ENCODE measurements at places on chromosomes 3 and 15. TPM values are rescaled to one million over a fixed set of nuclear protein-coding genes. Genes with fewer than 3 reads are reported as not detected.

Gene ELL3
- total RNA-seq, result 0.73 TPM

Gene GOLGA6D
- not detected for total RNA-seq

Gene ARRDC4
- total RNA-seq, result 38.5 TPM

Gene STRA6
- total RNA-seq, result under 0.01 TPM

Gene ERICH6
- total RNA-seq, result not detected

Gene LRRC31
- not detected for total RNA-seq

Gene FAM43A
- total RNA-seq, result 9.1 TPM

Gene CHRNA7
- 2.1 TPM for total RNA-seq

Gene ERC2
- not detected for total RNA-seq

Gene MAGEF1
- 14.5 TPM for total RNA-seq

Gene C3orf85
- not detected for total RNA-seq

Gene SLC12A8
- total RNA-seq, result 1.5 TPM

Gene SST
- total RNA-seq, result not detected

Gene CAPN3
- 720 TPM for total RNA-seq

Gene EFHB
- total RNA-seq, result under 0.01 TPM

Gene ASB14
- not detected for total RNA-seq

Gene MELTF
- total RNA-seq, result 120 TPM

Gene NR2F2
- total RNA-seq, result 3.8 TPM

Gene IL12A
- 1.1 TPM for total RNA-seq

Gene PCBP4
- 19.3 TPM for total RNA-seq

Gene SCAANT1
- not detected for total RNA-seq

Gene ZBED2
- total RNA-seq, result under 0.01 TPM

Gene TMEM108
- 1.1 TPM for total RNA-seq

Gene SLCO2A1
- total RNA-seq, result not detected

Gene SLC25A36
- 83.6 TPM for total RNA-seq

Gene KBTBD8
- 3.0 TPM for total RNA-seq
